ENCODE measurements at places on chromosomes 7 and 10. TPM values are rescaled to one million over a fixed set of nuclear protein-coding genes. Genes with fewer than 3 reads are reported as not detected.

Gene PNLIPRP2
- not detected for total RNA-seq

Gene HECW1
- not detected for total RNA-seq

Gene PSD
- total RNA-seq = 2.8 TPM

DNA sequence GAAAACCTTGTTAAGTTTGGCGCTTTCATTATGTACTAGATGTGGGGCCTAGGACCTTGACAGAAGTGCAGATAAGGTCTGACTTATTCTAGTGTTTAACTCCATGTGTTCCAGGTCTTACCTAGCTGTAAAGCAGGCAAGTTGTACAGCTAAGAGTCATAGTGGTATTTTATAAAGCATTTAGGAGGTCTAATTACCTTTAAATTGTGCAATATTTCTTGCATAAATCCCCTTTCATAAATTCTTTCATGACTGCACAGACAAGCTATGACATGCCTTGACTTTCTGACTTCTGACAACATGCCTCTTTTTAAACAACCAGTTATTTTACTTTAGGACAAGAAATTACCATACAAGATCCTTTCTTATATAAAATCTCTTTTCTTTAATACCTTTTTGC is 151.6 kb upstream of the VSTM2A start:
- no peak overlapping the region for H3K4me3 ChIP-seq
- H3K27ac ChIP-seq = no peak overlapping the region
- H3K27me3 ChIP-seq = no peaks in the 10 kb centered on the region
- no peaks in the 10 kb centered on the region for H3K4me1 ChIP-seq
- DNase-seq = no peak

DNA sequence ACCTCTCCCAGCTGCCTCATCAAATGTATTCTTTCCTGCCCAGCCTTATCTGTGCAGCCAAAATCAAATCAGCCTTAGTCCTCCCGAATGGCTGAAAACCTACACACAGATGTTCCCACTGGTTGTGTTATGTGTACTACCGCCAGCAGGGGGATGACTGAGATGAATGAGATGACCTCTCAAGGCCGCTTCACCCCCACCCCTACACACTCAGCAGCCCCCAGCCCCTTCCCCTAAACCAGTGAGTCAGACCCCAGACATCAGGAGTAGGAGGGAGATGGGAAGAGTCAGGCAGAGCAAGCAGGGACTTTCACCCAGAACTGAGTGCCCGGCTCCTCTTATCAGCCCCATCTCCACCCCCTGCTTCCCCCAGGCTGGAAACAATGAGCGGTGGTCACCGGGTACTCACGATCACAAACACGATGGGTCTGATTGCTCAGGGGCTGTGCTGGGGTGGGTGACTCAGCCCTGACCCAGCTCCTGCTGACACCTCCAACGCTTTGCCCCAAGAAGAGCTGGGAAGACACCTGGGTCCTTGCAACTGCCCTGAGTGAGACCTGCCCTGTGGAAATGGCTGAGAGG is 6.5 kb upstream of the C10orf105 start:
- H3K27ac ChIP-seq = peak overlapping the region; percentile 96
- H3K27me3 ChIP-seq = peaks cover 3% of the 10 kb centered on the region
- DNase-seq = peak; percentile 75
- H3K4me3 ChIP-seq = peak overlapping the region; percentile 23
- H3K36me3 ChIP-seq = no peaks in the 10 kb centered on the region

DNA sequence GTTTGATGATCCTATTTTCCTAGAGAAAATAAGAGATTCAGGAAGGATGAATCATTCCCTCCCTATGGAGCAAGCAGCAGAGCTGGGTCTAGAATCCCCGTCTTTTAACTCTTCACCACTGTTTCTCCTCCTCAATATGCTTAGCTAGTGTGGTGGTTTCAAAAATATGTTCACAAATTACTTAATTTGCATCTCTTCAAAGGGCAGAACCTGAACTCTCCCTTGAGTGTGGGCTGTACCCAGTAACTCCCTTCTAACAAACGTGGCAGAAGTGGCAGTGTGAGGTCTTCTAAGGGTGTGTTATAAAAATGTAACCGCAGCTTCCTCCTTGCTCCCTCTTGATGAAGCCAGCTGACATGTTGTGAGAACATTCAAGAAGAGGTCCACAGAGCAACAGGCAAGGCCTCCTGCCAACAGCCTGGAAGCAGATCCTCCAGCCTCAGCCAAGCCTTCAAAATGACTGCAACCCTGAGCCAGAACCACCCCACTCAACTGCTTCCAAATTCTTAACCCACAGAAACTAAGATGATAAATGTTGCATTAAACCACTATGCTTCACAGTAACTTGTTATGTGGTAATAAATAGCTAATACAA is 36.6 kb downstream of the SRPK2 start:
- H3K4me3 ChIP-seq = peak overlapping the region; percentile 50
- H3K27me3 ChIP-seq = no peaks in the 10 kb centered on the region
- H3K4me1 ChIP-seq = peaks cover 49% of the 10 kb centered on the region
- H3K27ac ChIP-seq = peak overlapping the region; percentile 92
- peak; percentile 73 for DNase-seq

DNA sequence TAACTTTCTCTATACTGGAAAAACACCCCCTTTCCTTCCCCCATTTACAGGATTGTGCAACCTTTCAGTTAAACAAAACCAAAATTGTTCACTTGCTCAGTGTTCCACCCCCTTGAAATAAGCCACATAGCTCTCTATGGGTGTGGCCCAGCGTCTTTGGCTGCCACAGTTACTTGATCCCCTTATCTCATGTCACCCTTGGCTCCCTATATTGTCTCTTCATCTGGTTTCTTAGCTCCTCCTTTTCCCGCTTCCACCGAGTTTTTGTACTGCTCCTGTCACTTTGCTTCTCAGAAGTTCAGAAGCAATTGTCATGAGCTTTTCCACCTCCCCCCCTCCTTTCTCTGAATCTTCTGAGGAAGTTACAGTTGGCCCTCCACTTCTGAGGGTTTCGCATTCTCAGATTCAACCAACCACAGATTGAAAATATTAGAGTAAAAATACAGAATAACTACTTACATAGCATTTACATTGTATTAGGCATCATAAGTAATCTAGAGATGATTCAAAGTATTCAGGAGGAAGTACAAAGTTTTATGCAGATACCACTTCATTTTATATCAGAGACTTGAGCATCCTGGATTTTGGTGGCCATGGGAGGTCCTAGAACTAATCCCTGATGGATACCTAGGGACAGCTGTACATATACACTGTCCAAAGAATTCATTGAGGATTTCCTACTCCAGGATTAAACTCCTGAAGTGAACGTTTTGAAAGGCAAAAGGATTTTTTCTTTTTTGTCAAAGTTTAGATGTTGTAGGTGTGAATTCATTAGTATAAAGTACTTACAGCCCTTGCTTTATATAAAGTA is 60.4 kb downstream of the ADD3 start:
- DNase-seq = peak; percentile 83
- H3K27me3 ChIP-seq = no peaks in the 10 kb centered on the region
- peaks cover 12% of the 10 kb centered on the region for H3K36me3 ChIP-seq
- peaks cover 83% of the 10 kb centered on the region for H3K4me1 ChIP-seq
- peak overlapping the region; percentile 62 for H3K4me3 ChIP-seq
- peak overlapping the region; percentile 97 for H3K27ac ChIP-seq

GRCh38 chr7:127946847-127947246 is 84.4 kb downstream of the LRRC4 start:
- no peak overlapping the region for H3K27ac ChIP-seq
- peaks cover 5% of the 10 kb centered on the region for H3K4me1 ChIP-seq
- H3K36me3 ChIP-seq = peaks cover 23% of the 10 kb centered on the region
- H3K4me3 ChIP-seq = no peak overlapping the region

- H3K4me1 ChIP-seq = no peaks in the 10 kb centered on the region
- H3K27me3 ChIP-seq = no peaks in the 10 kb centered on the region
- H3K4me3 ChIP-seq = no peak overlapping the region
- H3K36me3 ChIP-seq = no peaks in the 10 kb centered on the region
- no peak for DNase-seq
These were observed 19.4 kb upstream of the CDC14C start for GRCh38 chr7:48904975-48905374.

DNA sequence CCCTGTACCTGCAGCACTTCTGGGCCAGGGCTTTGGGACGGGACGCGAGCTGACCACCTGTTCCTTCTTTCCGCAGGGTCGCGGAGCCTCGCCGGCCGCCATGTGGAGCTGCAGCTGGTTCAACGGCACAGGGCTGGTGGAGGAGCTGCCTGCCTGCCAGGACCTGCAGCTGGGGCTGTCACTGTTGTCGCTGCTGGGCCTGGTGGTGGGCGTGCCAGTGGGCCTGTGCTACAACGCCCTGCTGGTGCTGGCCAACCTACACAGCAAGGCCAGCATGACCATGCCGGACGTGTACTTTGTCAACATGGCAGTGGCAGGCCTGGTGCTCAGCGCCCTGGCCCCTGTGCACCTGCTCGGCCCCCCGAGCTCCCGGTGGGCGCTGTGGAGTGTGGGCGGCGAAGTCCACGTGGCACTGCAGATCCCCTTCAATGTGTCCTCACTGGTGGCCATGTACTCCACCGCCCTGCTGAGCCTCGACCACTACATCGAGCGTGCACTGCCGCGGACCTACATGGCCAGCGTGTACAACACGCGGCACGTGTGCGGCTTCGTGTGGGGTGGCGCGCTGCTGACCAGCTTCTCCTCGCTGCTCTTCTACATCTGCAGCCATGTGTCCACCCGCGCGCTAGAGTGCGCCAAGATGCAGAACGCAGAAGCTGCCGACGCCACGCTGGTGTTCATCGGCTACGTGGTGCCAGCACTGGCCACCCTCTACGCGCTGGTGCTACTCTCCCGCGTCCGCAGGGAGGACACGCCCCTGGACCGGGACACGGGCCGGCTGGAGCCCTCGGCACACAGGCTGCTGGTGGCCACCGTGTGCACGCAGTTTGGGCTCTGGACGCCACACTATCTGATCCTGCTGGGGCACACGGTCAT is 13.3 kb downstream of the GPR146 start:
- no peaks in the 10 kb centered on the region for H3K27me3 ChIP-seq
- no peaks in the 10 kb centered on the region for H3K36me3 ChIP-seq
- no peak overlapping the region for H3K4me3 ChIP-seq
- DNase-seq = no peak
- no peak overlapping the region for H3K27ac ChIP-seq

- no peak for DNase-seq
- no peak overlapping the region for H3K27ac ChIP-seq
- H3K4me1 ChIP-seq = no peaks in the 10 kb centered on the region
- H3K27me3 ChIP-seq = no peaks in the 10 kb centered on the region
- no peaks in the 10 kb centered on the region for H3K36me3 ChIP-seq
- H3K4me3 ChIP-seq = no peak overlapping the region
These were observed 148.3 kb upstream of the PHYHIPL start for GRCh38 chr10:59027975-59028655.

DNA sequence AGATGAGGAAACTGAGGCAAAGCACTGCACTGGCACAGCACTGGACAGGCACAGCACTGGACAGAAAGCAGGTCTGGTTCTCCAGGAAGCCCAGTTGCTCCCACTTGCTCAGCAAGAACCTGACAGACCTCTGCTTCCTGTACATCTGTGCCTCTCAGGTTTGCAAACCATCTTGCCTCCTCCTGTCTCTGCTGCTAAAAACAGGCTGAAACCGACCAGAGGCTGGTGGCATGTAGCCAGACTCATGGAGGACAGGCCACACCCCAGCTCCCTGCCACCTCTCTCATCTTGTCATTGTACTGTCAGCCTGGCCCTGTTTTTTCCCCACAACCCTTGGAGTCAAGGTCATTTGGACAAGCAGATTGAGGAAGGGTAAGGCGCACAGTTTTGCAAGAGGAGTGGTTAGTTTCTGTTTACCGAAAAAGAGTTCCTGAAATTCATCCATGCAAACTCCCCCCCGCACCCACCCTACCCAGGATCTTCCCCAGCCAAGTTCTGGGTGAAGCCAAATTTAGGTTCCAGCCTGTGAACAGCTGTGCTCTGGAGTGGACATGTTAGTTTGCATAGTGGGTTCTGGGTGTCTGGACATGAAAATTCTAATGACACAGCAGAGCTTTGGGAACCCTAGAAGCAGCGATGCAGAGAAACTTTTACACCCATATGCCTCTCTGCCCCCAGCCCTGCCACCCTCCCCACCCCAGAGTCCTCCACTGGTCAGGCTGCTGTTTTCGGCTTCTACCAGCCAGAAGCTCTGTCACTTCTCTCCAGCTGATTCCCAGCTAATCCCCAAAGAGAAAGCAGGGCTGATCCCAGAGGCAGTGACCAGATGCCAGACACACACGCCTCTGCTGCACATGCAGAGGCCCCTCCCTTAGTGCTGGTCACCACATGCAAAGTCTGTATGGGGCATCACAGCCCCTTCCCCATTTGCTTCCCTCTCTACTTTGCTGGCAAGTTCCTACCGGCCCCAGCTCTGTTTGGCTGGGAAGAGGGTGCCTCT is 8.5 kb upstream of the C10orf105 start:
- peak overlapping the region; percentile 96 for H3K27ac ChIP-seq
- DNase-seq = peak; percentile 86
- no peaks in the 10 kb centered on the region for H3K27me3 ChIP-seq
- H3K4me1 ChIP-seq = peaks cover 85% of the 10 kb centered on the region
- H3K4me3 ChIP-seq = peak overlapping the region; percentile 11

GRCh38 chr7:105581066-105581811 is at the start of gene EFCAB10:
Gene EFCAB10 (minus strand): TSS chr7:105581493. CDS start chr7:105581463, 30 bp downstream.
- peaks cover 2% of the 10 kb centered on the region for H3K27me3 ChIP-seq
- H3K27ac ChIP-seq = no peak within 1 kb of the TSS
- peak; percentile 75 for DNase-seq
- H3K36me3 ChIP-seq = no peaks in the 10 kb centered on the region
- H3K4me1 ChIP-seq = peaks cover 13% of the 10 kb centered on the region

DNA sequence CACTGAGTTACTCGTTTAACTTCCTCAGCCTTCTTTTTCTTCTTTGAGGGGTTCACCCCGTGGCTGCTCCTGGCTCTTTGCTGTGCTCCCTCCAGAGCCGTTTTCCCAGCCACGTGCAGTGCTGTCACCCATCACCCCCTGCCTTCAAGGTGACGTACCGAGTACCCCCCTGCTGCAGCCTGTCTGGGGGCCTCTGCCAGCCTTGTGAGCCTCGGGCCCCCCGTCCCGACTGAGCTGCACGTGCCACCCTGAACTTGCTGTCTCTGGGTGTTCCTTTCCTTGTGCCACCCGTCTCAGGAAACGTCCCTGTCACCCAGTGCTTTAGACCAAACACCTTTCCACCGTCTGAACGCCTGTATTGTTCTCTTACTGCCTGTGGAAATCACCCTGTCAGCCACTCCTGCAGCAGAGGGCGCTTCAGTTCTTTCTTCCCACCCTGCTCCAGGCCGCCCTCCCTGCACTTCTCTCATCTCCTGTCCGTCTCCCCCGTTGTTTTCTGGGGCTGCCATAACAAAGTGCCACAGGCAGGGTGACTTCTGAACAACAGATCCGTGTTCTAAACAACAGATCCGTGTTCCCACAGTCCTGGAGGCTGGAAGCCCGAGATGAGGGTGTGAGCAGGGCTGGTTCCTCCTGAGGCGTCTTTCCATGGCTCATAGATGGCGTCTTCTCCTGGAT is 44.6 kb downstream of the WDR37 start:
- H3K27ac ChIP-seq = no peak overlapping the region
- H3K4me3 ChIP-seq = no peak overlapping the region
- no peak for DNase-seq
- no peaks in the 10 kb centered on the region for H3K27me3 ChIP-seq

GRCh38 chr10:7230951-7231350 is 179.9 kb downstream of the SFMBT2 start:
- no peak overlapping the region for H3K27ac ChIP-seq
- H3K27me3 ChIP-seq = no peaks in the 10 kb centered on the region
- peaks cover 15% of the 10 kb centered on the region for H3K4me1 ChIP-seq
- H3K4me3 ChIP-seq = no peak overlapping the region
- peaks cover 43% of the 10 kb centered on the region for H3K36me3 ChIP-seq
- no peak for DNase-seq
